Central memory CD8-positive, alpha-beta T cell (primary cell): ENCODE measurements at places on chromosomes 2 and 18.

DNA sequence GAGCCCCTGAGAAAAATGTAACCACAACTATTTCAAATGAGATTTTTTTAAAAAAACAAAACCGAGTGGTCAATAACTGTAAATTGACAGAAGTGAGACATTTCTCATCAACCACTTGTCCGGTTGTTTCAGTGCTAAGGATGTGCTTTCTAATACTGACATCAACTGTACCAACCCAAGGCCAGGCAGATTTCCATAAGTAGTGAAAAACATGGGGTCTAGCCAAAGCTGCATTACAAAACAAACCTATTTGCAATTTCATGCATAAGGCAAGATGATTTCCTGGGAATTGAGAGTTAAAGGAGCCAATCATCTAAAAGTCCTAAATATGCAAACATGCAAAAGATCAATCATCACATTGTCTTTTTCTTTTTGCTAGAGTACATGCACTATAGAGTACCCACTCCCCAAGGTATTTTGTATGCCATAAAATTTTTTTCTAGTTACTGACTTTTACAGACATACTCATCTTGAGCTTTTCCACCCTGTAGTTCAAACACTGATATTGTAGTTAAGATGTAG, 22.6 kb downstream of the HNRNPLL start:
- no peak for DNase-seq

- DNase-seq: no peak
These were observed 216.4 kb downstream of the STK39 start for GRCh38 chr2:168030862-168031624.

DNA sequence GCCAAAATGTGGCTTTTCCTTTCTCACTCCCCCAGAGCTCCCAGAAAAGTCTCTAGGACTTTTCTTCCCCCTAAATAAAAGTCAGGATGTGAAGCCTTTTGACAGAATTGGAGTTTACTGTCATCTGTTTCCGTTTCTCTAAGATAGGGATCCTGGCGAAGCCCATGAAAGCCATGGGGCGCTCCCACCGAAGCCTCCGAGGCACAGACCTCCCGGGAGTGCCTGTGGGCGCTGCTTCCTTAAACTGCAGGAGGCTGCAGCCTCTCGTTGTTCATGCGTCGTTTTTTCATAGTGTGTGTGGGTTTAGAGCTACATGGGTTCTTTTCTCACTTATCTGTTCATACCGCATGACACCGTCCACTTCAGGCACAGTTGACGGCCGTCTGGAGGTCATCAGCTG, 56.8 kb downstream of the ASAP2 start:
- no peak for DNase-seq

GRCh38 chr2:88543541-88544057, 83.7 kb downstream of the EIF2AK3 start:
- DNase-seq: no peak

DNA sequence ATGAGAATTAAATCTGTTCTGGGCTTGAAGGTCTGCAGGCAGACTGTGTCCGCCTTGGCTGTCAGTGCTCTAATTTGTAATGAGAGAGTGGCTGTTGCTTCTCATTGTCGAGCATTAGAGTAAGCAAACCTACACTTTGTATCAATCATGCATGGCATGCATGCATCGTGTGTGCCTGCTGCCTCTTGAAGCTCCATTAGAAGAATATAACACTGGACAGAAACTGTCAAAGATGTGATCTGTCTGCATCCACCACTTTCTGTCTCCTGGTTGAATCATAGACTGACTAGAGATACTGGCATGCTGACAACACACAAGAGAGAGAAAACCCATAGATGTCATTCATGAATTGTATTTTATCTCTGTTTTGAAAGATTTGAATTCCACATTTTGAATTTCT, 275.0 kb upstream of the NXPH2 start:
- DNase-seq: no peak

- DNase-seq: no peak
These were observed 23.7 kb downstream of the CUL3 start for GRCh38 chr2:224561234-224562005.

DNA sequence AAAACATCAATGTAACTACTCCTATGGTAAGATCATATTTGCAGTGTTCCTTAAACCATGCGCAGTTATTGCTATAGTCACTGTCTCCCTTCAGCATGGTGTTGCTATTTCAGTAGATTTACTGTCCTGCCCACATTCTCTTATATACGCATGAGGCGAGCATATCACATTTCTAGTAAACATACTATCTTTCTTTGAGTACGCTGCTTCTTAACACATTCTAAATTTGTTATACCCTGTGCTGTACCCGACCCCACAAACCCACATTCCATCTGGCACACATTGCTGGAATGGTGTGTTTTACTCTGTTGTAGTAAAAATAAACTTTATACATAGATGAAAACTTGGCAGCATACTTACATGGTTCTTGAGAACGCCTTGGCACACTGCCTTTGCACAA, 163.3 kb downstream of the QPCT start:
- no peak for DNase-seq

GRCh38 chr2:51899643-51900042, 867.7 kb upstream of the NRXN1 start:
- DNase-seq: no peak

- no peak for DNase-seq
These were observed 40.6 kb downstream of the GREB1 start for GRCh38 chr2:11574176-11575046.

DNA sequence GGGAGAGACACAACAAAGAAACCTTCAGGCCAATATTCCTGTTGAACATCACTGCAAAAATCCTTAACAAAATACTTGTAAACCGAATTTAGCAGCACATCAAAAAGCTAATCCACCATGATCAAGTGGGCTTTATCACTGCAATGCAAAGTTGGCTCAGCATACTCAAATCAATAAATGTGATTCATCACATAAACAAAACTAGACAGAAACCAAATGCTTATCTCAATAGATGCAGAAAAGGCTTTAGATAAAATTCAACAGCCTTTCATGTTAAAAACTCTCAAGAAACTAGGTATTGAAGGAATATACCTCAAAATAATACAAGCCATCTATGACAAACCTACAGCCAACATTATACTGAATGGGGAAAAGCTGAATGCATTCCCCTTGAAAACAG, 20.6 kb downstream of the GTF2A1L start:
- DNase-seq: no peak

GRCh38 chr2:46841621-46842020, 74.0 kb downstream of the MCFD2 start:
- DNase-seq: no peak

GRCh38 chr2:158211502-158211901, 109.8 kb downstream of the UPP2 start:
- DNase-seq: no peak

DNA sequence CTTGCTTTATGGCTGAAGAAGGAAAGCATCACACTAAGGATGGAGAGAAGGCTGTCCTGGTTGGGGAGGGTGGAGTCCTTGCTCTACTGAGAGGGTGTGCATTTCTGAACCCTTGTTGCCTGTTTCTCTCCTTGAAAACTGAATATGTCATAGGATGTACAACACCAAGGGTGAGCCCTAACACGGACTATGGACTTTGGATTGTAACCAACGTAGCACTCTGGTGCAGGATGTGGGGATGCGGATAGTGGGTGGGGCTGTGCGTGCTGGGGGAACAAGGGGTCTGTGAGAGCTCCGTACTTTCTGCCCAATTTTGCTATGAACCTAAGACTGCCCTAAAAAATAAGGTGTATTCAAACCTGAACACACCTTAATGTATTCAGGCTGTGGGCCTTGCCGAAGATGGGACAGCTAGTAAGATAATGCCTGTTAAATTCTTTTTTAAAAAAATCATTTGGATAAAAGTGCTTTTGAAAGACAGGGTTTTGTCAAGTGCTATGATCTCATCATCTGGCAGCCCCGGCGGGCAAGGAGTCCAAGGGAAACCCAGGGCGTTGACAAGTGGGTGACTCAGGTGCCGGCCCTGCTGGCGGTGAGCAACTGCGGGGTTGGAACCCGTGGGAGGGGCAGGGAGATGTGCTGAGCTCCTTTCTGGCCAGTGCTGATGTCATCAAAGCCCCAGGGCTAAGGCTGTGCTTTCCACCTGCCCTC, 54.0 kb downstream of the GATA6 start:
- DNase-seq: no peak

GRCh38 chr2:134636714-134637113, 82.1 kb downstream of the TMEM163 start:
- no peak for DNase-seq

- no peak for DNase-seq
These were observed 76.6 kb downstream of the RAPGEF4 start for GRCh38 chr2:172812158-172812744.

DNA sequence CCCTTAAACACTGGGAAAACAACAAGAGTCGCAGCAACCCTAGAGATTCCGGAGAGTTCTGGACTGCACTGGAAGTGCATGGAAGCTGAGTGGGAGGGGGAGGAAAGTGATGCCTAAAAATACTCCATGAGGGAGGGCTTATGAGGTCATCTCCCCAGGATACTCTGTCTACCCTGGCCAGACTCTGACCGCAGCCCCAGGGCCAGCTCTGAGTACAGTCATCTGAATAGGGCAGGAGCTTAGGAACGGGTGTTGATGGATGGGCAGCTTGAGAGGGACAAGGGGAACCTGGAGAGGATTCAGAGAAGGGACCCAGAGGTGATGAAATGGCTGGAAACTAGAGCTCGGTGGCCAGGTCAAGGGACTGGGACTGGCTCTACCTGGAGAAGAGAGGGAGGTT, 79.3 kb upstream of the IGFBP5 start:
- DNase-seq: no peak

- no peak for DNase-seq
These were observed 168.8 kb downstream of the ZNF385B start for GRCh38 chr2:179692610-179693009.

DNA sequence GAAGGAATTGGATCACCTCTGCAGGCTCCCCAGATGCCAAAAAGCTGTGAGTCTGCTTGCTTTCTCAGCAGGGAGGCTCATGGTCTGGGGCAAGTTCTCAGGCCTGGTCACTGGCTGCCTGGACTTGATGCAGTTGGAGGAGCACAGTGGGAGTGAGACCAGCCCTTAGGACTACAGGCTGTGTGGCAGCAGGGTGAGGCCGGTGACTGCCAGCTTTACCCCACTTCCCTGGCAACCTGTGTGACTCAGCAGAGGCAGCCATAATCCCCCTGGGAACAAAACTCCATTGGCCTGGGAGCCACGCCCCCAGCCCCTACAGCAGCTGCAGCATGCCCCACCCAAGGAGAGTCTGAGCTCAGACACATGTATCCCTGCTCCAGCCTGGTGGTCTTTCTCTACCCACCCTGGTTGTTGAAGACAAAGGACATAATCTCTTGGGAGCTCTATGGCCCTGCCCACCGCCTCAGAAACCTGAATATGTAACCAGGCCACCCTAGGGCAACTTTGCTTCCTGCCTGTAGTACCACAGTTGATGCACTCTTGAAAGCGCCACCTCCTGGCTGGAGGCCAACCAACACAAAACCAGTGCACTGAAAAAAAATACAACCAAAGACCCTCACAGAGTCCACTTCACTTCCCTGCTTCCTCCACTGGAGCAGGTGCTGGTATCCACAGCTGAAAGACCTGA, 106.8 kb upstream of the SPATS2L start:
- DNase-seq: no peak

DNA sequence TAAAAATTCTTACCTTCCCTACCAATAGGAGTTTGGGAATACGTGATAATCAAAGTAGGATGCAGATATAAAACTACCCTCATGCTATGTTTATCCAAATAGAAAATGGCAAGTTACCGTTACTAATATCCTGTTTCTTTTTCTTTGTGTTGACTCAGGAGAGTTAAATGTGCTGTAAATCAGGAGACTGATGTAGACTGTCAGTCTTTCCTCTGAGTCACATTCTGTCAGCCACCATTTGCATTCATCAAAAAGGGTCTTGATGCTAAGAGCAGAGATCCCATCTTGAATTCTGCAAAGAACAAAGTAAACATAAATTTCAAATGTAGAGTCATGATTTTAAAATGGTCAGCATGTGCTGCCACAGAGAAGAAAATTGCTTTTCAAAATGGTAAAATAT, 712.8 kb downstream of the SOCS6 start:
- DNase-seq: no peak

DNA sequence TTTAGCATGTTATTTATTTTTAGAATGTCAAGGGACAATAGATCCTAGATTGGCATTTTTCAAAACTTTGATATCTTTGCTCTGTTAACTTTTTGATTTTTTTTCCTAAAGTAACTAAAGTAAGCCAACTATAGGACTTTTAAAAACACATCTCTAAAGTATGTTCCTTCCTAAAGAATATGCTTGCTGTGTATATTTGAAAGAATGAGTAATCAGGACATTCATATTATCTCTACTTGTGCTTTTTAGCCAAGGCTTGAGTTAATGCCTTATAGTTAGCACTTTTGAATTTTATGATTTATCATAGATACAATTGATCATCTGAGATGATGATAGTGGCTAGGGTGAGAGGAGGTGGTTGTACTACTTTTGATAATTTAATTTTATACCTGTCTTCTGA, 93.6 kb downstream of the BABAM2 start:
- DNase-seq: no peak

DNA sequence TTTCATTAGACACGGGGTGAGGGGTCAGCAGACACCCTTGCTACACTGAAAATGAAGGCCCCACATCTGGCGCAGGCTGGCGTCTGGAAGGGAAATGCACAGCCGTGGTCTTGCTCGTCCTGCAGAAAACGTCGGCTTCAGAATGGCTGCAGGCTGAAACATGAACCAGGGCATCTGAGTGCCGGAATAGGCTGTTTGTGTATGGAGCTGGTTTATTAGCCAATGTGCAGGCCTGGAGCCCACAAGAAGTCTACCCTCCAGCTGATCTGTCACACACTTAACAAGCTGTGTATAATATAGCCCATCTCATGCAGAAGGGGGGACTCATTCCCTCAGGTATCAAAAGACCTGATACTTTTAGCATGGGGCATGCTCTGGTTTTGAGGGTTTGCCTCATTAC, 153.4 kb upstream of the SOX11 start:
- DNase-seq: no peak

- no peak for DNase-seq
These were observed 152.4 kb downstream of the LRRC30 start for GRCh38 chr18:7383002-7383980.

DNA sequence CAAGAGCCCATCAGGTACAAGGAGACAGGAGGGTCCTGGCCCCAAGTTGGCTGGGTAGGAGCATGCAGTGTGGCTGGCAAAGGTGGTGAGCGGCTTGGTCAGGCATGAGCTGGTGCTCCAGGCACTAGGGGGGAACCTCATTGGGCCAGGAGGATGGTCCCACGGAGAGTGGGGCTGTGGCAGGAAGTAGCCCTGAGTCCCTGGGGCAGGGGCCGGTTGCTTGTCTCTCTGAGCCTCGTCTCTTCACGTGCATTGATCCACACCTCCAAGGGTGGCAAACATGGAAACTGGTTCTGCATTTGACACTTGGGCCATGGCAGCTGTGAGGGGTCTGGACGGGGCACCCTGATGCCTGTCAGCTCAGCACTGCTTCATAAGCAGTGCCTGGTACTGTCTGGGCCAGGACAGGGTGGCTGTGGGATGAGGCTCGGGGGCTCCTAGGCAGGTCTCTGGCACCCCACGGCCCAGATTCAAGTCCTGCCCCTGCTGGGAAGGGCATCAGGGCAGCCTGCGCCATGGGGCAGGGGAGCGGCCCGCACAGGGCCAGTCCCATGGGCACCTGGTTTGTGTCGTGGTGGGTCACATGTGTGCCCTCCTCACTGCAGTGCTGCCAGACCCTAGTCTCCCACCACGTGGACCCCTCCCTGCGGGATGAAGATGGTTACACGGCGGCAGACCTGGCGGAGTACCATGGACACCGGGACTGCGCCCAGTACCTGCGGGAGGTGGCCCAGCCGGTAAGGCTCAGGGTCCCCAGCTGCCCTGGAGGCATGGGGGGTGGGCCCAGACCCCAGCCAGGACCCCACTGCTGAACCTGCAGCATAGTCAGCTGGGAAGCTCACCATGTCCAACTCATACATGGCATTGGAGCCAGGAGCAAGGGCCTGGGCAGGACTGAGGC, 16.4 kb downstream of the ESPNL start:
- DNase-seq: no peak

- DNase-seq: no peak
These were observed 2.9 kb downstream of the CAMKMT start for GRCh38 chr2:44364604-44365003.
